ENCODE measurements at places on chromosomes 6 and 20.

- no peak for DNase-seq
Observed at GRCh38 chr20:60030471-60030870, 72.2 kb downstream of the CDH26 start.

DNA sequence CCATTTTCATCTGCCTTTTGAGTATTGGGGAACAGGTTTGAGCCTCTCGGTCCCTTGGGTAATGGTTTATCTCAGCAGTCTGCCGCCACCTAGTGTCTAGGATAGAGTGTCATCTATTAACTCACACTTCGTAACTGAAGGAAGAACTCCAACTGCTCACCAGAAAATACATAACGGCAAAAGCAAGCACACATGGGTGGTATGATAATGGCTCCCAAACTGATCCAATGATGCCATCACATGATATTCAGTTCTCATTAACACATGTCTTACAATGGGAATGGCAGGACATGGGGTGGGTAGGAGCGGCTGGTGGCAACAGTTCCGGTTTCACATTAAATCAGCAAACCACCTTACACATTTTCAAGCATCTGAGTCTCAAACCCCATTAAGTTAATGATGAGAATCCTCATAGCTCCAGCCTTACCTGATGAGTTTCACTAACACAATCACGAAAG lies 110.7 kb upstream of the PHACTR1 start:
- peak; percentile 15 for DNase-seq

DNA sequence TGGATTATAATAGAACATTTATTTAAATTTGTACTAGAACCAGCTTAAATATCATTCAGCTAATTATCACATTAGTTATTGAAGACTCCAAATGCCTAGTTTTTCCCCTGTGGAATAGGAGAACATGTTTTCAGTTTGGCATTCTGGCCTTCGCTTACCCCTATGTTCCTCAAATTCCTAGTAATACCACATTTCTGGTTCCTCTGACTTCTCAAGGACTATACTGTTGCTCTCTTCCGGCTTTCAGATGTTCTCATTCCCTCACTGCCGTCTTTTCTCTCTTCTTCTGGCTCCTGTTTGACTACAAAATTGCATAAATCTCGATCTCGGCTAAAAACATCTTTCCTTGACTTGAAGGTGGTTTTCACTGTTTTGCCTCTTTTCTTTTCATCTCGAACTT lies 71.8 kb upstream of the KHDRBS2 start:
- no peak for DNase-seq

DNA sequence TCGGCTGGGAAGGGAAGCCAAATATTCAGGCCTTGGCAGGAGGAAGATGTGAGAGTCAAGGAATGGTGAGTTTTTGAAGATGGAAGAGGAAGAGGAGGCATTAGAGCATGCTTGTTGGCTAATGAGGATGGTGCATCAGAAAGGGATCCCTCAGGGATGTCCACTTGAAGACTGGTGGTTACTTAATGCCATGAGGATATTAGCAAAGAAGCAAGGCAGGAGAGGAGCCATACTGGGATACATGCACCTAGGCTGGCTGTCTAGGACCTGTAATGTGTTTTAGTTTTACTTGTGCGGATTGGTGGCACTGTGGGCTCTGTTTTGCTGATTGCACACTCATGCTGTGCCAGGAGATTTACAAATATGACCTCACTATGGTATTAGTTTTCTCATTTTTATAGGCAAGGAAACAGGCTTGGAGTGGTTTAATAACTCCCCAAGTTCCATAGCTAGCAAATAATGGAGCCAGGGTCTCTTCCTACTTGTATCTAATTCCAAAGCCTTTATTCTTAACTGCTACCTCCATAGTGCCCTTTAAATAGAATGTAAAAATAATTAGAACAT lies 37.8 kb downstream of the NCOA7 start:
- no peak for DNase-seq

DNA sequence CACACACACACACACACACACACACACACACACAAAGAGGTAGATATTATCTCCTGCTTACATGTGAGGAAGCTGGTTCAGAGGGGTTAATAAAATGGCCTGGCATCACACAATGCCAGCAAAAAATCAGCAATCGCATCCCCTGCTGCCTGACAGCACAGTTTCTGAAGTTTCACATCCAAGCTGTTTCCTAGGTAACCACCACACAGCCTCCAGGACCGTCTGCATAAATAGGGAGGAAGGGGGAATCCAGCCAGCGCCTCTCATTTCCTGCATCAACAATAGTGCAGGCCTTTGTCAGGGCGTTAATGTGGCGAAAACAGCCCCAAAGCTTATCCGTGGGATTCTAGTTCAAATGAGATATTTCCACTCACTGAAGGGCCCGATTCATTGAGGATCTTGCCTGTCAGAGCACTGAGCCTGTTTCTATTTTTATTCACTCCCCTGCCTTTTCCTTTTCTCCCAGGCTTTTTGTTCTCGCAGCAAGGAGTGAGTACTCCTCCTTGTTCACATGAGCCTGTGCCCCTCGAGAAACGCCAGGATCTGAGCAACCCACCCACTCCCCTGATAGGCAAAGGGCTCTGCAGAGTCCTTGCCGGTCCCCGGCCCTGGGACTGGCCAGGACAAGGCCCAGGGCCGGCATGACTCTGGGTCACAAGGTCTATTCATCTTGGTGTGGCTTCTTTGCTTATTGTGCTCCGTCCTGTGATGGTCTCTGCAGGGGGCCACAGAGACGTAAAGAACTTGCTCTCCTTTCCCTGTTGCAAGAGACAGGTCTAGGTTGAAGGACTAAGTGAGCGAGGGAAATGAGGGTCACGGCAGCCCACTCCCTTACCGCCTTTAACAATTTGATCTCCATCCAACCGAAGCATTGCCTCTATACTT lies 32.7 kb downstream of the TUBB2B start:
- DNase-seq: no peak

- DNase-seq: no peak
Observed at GRCh38 chr20:37296371-37296770, 6.9 kb downstream of the MANBAL start.

DNA sequence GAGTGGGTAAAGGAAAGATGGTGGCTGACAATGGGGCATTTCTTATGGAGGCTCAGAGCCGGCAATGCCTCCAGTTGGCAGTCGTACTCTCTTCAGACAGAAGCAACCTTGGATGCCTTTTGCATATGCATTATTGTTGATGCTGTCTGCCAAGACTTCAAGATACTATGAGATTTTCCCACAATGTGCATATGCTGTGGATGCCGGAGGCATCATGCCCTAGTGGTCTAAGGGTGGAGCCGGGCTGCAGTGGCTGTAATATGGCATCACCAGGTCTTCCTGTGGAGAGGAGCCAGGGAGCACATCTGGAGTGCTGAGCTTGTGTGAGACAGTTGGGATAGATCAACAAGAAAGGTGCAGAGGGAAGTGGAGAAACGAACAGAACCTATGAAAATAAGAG lies 104.9 kb downstream of the FOXC1 start:
- DNase-seq: no peak

GRCh38 chr20:60362531-60362930 lies 404.3 kb downstream of the CDH26 start:
- DNase-seq: no peak

GRCh38 chr6:138897031-138897430 lies 91.0 kb downstream of the REPS1 start:
- no peak for DNase-seq

DNA sequence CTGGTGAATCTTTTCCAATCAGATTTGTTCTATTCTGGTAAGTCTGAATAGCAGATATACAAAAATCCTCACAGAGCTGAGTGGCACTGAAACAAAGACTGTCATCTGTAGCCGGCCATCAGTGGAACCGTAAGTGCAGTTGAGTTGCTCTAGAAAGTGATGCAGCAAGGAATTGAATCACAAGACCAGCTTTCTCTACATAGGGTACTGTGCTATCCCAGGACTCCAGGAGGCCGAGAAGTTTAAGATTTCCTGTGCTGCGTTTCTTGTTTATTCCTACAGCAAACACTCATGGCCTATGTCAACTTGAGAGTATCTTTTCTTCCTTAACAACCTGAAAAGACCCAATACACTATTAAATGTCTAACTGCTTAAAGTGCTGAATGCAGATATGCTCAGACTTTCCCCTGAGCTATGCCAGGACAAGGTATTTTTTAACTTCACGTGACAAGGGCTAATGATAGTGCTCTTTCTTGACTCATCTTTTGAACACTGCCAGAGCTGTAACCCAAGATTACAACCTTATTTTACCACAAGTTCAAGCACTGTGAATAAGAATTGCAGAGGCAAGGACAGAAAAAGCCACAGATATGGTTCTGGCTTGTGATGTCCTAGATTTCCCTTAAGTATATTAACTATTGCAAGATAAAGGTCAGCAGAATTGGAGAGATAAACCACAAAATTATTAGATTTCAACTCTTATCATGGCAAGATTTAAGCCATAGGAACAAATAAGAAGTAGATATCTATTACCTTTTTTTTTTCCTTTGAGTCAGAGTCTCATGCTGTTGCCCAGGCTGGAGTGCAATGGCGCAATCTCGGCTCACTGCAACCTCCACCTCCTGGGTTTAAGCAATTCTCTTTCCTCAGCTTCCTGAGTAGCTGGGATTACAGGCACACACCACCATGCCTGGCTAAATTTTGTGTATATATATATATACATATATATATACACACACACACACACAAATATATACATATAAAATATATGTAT lies 71.6 kb downstream of the GJA1 start:
- peak; percentile 72 for DNase-seq

- no peak for DNase-seq
Observed at GRCh38 chr6:4032475-4032874, 46.5 kb downstream of the FAM217A start.

- no peak for DNase-seq
Observed at GRCh38 chr6:23591761-23592160, 534.3 kb upstream of the NRSN1 start.

GRCh38 chr20:49891476-49892110 lies 23.7 kb downstream of the SPATA2 start:
- no peak for DNase-seq

DNA sequence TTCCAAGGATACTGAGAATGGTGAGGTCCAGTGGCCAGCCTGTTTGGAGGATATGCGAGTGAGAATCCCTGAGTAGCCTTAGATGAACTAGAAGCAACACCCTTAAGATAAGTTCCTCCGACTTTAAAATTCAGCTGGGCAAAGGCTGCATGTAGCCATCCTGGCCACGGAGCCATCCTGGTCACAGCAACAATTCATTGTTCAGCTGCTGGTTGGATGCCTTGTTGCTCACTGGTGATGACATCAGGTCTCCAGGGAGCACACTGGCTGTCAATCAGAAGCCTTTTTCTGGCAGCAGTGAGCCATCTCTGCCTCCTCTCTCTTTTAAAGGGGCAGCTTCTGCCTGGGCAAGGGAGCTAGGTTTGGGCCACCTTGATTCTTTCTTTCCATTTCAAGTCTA lies 22.4 kb upstream of the RIMS4 start:
- DNase-seq: peak; percentile 47

- no peak for DNase-seq
Observed at GRCh38 chr20:50804437-50805348, 9.8 kb downstream of the BCAS4 start.

- DNase-seq: peak; percentile 76
Observed at GRCh38 chr6:38755874-38756273, 40.8 kb downstream of the DNAH8 start.

GRCh38 chr6:20605581-20605980 lies 71.3 kb downstream of the CDKAL1 start:
- no peak for DNase-seq

DNA sequence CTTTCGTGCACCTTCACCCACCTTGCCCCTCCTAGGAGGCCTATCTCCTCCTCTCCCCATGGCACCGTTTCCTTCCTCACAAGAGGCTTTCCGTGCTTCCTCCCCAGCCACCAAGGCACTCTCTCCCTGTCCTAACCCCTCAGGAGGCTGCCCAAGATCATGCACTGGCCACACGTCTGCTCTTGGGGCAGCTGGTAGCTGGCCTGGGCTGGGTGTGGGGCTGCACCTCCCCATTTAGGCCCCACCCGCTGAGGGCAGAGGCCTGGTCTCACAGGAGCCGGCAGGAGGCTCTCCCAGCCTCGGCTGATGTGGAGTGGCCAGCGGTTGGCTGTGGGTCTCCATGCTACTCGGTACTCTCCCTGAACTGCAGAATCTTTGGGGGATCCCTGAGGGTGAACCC lies 13.6 kb downstream of the NOL4L start:
- no peak for DNase-seq

GRCh38 chr20:52263757-52264156 lies 72.2 kb upstream of the ZFP64 start:
- DNase-seq: no peak

All from NCI-H226 (cell line).